Stimulated activated CD4-positive, alpha-beta T cell treated with anti-CD3 and anti-CD28 coated beads, Interleukin-15, amount 100 ng/mL, for 48 hours (primary cell): ENCODE measurements at places on chromosomes 3 and 15.

DNA sequence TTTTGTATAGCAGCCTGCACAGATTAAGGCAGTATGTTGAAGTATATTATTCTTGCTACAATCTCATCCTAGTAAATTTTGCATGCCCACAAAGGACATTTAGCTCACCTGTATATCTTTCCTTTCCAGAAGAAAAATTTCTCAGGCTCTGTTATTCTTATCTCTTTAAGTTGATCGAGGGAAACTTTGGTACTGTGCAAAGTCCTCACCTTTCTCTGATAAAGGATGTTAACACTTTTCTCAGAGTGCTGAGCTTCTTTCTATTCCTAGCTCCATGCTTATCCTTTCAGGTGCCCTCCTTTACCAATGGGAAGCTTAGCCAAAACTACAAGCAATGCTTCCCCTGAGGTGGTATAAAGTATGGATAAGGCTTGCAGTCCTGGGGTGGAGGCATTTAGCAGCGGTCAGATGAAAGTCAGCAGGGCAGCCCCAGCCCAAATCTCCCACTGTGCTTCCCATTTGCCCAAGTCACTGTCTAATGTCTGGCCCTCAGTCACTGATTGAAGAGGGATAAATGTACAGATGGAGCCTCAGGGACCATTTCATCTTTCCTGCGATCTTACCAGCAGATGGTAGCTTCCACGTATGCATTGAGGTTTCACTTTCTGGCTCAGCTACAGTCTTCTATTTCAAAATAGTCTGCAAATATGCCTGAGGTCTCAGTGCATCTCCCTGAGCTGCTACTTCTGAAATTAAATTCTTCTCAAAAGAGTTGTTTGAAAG, 127.8 kb upstream of the P2RY1 start:
- DNase-seq, result no peak

- DNase-seq, result no peak
Observed at GRCh38 chr15:56835718-56836171, 82.7 kb upstream of the TCF12 start.

- DNase-seq, result no peak
Observed at GRCh38 chr15:36936613-36937012, 163.7 kb downstream of the MEIS2 start.

DNA sequence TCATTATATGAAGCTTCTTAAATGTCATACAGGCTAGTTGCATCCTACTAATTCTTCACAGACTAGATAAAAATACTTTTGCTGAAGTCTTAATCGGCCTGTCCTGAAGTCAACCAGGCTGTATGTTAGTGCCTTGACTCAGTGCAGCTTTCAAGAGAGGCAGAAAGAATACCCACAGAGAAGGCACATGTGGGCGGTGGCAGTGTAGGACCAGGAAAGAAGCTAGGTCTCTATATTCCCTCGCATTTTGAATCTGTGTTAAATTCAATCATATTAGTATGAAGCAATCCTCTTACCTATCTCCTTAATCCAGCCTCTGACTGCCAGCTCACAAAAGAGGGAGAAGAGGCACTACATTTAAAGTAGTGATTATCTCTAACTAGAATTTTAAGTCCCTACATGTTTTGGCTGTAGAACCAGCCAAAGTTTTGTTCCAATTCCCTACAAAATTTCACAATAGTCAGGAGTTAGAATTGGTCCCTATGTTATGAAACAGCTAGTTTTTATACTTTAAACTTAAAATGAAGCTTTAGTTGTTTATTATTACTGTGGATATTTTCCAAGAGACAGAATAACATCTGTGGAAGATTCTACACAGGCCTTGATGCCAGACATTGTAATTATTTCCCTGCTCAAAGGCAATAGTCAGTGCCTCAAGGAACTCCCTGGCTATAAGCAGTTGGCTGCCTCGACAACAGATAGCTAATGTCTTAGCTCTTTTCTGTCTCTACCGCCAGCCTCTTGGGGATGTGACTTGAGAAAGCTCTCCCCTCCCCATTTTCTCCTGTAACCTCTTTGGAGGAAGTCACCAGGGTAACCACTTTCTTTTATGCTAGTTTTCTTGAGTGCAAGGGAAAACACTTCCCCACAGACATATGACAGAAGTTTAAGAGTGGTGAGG, 31.9 kb downstream of the CRTC3 start:
- no peak for DNase-seq

DNA sequence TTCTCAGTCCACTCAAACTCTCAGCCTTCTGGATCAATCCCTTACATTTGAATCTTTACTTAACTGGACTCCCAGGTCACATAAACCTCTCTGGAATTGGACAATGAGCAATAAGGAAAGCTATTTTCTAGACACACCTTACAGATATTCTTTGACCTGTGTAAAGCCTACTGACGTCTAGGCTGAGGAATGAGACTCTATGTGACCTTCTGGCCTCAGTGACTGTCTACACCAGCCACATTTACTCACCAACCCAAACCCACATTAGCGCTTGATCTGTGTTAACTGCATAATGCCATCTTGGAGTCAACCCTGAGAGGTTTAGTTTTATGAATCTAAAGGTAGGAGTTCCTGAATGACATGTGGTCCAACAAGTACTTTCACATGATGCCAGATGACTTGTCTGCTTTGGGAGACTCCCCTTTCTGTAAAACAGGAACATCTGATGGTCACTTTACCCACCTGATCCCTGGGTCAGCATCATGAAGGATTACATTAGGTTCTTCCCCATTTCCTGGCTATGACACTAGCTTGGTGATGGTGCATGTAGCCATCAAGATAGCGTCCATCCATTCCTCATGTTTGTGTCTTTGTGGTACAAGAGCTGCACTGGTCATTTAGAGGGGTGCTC, 11.4 kb upstream of the COMMD2 start:
- DNase-seq, result no peak

DNA sequence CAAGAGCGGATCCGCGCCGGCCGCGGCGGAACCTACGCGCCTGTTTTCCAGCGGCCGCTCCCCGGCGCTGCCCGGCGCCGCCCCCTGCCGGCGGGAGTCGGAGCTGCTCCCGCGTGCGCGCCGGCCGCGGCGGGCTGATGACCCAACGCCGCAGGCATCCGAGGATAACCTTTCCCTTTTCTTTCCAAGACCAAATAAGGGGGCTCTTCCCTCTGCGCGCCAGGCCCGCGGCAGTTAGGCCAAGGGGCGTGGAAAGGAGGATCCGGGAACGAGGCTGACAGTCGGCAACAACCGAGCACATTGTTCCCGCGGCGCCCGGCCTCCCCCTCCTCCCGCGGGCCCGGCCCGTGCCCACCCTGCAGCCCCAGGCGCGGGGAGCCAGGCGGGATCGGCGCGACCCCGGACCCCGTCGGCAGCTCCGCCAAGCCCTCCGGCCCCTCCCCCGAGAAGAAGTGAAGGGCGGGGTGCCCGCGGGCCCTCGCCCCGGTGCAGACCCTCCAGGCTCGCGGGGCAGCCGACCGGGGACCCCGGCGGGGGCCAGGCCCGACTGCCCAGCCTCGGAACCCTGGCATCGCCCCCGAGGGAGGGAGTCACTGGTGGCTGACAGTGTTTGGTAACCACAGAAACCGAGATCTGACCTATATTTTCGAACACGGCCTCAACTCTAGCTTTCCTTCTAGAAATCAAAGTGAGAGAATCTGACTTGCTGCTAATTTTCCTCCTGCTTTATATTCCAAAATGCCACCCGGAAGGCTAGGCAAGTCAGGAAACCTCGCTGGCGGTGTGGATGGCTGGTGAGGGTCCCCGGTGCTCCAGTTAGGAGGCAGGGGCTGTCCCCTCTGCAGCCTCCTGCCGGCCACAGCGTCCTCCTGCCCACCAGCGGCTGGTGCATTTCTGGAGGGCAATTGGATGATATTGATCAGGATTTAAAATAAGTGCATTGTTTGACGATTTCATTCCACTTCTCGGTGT, 45.6 kb upstream of the SYNM start:
- DNase-seq, result peak; percentile 30

DNA sequence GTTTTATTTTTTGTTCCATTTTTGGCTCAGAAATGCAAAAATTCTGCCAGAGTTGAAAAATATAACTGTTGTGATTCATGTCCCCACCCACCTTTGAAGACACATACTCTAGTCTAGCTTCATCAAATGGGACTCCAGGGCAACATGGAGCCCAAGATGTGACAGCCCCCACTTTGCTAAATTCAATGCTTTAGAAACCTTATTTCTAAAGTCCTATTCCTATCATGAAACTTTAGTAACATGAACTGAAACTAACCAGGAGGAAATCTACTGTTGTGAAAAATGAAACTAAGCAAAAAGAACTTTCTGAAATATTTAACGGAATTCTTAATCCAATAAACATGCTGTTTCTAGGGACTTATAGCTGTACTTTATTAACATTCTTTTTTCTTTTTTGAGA, 20.3 kb downstream of the UBP1 start:
- no peak for DNase-seq

GRCh38 chr15:39499681-39500080, 81.2 kb upstream of the THBS1 start:
- no peak for DNase-seq

- no peak for DNase-seq
Observed at GRCh38 chr3:11495948-11496557, 147.7 kb downstream of the VGLL4 start.
